Amygdala (tissue), 56 donors: ENCODE measurements at places on chromosomes 12 and 14.

- DNase-seq, result no peak
These were observed 183.4 kb upstream of the GZMB start for GRCh38 chr14:24817212-24818057.

DNA sequence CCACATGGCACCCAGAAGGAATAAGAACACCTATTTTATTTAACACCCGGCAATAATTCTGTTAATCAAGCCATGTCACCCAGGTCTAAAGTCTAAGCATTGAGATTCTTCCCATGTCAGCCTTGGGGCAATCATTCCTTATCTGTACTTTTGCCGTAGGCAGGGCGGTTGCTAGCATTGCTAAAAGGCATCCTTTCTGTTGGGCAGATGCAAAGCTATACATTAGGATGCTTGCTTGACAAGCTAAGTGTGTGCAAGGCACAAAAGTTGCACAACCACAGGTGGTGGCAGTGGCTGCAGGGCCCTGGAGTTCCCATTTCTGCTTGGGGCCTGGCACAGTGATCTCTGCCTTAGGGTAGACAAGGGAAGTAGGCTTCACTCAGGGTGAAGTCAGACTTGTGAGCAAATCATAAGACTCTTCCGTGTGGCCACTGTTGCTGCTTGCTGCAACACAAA, 12.5 kb upstream of the GALNT6 start:
- DNase-seq, result no peak

DNA sequence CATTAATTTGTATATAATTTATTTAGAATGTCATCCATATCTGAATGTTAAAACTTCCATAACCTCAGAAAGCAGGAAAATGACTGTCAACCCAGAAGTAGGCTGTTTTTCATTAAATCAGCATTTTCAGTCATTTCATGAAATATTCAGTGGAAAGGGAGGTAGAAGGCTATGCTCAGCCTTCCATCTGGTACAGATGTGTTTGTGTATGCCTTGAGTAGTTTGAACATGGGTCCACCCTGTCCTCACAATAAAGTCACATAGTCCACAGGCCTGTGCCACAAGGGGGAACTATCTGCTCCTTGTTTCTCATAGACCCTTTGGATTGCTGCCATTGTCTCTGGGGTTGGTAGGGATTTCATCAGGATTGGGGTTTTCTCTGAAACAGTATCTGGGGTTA, 9.1 kb downstream of the LACRT start:
- DNase-seq, result no peak

GRCh38 chr12:59079472-59079871, 159.2 kb upstream of the LRIG3 start:
- no peak for DNase-seq

DNA sequence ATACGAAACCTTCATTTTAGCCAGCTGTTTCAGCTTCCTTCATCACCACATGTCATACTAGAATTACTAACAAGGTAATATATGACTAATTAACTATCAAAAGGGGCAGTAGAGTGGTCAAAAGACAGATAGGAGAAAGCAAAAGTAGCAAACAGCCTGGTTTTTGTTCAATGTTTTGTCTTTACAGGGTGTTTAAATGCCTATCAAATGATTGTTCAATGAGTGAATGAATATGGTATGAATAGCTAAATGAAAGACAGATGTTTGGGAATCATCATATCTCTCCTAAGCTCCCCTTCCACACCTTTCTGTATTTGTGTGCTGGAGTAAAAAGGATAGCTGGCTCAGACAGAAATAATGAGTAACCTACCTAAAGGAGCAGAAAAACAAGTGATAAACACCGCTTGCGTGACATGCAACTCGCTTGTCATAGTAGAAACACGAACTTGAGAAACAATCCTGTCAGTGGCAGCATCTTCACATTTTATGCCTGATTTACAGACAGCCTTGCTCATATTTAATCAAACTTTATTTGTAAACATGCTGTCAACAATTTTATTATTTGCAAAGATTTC, 34.2 kb downstream of the ABCC9 start:
- DNase-seq, result no peak

GRCh38 chr12:109885616-109886015, 5.3 kb upstream of the GLTP start:
- DNase-seq, result no peak

DNA sequence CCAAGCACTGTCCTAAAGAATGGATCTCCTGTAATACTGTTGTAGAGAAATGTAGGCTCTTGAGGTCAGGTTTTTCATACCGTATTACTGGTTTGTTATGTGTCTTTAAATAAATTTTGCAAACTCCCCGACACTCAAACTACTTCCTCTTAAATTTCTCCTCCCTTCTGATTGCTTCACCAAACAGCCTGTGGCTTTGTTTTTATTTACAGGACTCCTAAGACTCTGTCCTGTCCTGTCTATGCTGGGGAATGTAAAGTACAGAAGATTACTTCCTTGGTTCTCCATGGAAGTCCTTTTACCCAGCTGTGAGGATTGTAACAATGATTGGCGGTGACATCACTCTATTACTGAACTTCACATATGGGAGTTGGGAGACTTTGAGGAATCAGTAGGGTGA, 873.5 kb downstream of the DIO2 start:
- no peak for DNase-seq

GRCh38 chr12:88623777-88624548, 43.7 kb upstream of the KITLG start:
- DNase-seq, result no peak

DNA sequence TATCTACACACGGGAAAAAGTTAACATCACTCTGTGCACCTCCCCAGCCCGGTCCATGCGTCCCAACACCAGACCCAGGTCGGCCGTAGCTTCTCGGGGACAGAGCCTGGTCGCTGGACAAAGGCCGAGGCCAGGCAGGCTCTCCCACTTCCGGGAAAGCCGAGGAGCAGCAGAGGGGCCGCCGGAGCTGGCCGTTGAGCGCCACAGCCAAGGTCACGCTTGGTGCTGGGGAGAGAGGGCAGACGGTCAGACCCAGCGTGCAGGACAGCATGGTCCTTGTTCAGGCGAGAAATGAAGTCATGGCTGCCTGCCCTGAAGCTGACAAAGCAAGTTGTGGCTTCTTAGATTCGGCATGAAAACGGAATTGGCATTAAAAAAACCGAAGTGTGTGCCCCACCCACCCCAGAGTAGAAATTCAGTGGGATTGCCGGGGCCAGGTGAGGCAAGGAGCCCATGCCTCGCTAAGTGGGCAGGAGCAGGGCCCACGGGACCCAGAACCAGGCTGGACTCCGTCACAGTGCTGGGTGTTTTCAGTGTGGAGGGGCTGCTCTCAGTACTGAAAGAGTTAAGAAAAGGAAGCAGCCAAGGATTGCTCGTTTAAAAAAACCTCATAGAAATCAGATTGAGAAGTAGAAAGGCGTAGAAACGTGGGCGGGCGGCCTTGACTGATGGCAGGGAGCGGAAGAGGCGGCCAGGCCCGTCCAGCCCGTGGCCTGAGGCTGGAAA, 4.3 kb downstream of the ARL6IP4 start:
- DNase-seq, result peak; percentile 13
